ENCODE measurements at places on chromosomes 6 and 20.

- DNase-seq, result no peak
These were observed 219.8 kb downstream of the LY86 start for GRCh38 chr6:6808343-6808742.

DNA sequence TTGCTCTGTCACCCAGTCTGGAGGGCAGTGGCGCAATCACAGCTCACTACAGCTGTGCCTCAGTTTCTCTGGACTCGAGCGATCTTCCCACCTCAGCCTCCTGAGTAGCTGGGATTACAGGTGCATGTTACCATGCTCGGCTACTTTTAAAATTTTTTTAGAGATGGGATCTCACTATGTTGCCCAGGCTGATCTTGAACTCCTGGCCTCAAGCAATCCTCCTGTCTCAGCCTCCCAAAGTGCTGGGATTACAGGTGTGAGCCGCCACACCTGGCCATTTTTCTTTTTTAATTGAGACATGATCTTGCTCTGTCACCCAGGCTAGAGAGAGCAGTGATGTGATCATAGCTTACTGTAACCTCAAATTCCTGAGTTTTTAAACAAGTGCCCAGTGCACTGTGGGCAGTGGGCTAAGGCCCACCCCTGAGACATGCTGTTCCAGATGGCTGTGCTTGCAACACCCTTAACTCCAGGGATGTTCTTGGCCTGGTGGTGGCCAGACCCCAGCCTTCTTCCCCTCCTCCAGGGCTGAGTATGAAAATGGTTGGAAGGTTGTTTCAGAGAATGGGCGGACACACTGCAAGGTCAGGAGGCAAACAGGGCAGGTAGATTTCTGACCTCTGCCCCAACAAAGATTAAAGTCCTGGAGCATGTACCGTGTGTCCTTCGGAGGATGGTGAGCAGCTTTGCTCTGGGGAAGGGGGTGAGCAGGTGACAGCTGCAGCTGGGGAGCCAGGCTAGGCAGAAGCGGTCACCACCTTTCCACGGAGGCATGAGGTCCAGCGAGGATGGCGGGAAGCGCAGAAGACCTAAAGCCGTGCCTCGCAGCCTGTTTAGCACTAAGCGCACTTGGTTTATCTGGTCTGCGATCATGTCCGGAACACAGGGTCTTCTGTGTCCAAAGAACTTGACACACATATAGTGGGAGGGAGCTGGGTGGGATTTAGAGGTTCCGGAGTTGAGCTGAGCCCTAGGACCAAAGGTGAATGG lies 1.4 kb upstream of the FAM83C start:
- DNase-seq, result no peak

- no peak for DNase-seq
These were observed 70.1 kb upstream of the LOC128125822 start for GRCh38 chr6:63502156-63502555.

GRCh38 chr6:165599596-165600487 lies 63.2 kb downstream of the PDE10A start:
- DNase-seq, result no peak

DNA sequence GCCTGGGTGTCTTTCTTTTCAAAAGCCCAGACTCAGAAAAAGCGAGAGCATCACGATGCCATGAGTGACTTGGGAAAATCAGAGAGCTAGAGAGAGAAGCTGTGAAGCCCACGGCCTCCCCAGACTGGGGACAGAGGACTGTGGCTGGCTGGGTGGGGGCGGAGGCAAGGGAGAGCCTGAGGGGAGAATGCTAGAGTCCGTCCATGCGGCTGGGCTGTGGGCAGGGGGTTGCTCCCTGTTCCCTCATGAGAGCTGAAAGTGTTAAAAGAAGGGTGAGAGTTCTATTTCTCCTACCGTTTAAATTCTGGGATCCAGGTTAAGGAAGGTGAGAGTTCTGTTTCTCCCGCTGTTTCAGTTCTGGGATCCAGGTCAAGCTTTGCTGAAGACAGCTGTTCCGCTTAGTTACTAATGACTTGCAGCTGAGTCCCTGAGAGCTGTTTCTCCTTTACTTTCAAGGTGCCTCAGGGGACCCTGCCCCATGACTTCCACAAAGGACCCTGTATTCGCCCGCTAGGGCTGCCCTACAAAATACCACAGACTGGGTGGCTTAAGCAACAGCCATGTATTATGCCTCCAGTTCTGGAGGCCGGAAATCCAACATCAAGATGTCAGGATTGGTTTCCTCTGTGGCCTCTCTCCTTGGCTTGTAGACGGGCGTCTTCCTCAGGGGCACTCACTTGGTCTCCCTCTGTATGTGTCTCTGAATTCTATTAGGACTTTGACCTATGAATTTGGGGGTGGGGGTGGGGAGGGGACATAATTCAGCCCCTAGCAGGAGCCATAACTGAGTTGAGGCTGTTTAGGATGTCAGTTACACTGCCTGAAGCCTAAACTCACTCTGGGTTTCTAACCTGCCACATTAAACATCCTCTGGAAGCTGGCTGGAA lies 127.0 kb downstream of the PXDC1 start:
- DNase-seq, result no peak

DNA sequence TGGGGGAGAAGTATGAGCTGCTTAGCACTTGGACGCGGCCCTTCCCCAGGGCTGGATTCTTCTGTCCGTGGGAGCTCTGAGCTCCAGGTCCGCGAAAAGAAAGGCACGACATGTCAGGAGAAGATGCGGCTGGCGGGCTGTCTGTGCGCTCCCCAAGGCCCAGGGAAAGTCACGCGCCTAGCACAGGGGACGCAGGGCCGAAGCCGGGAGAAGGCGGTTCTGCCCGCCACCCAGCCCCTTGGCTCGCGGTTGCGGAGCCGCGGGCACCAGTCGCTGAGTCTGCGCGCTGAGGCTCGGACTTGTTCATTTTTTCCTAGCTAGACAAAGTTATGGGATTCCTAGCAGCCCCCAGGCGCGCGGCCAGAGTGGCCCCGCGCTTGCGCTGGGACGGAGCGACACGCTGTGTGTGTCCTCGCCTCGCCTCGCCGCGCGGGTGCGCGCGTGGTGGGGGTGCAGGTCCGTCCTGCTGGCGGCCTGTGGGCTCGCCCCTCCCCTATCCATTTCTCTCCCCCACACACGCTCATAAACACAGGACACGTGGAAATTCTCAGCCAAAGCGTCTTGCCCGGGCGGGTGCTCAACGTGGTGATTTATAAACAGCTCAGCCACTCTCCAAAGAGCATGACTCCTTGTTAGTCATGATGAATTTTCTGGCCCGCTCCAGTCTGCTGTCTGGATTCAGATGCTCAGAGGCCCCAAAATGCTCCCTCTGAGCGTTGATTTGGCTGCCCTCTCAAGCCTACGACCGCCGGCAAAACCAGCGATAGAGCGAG lies 1.9 kb upstream of the POU3F2 start:
- DNase-seq, result no peak

DNA sequence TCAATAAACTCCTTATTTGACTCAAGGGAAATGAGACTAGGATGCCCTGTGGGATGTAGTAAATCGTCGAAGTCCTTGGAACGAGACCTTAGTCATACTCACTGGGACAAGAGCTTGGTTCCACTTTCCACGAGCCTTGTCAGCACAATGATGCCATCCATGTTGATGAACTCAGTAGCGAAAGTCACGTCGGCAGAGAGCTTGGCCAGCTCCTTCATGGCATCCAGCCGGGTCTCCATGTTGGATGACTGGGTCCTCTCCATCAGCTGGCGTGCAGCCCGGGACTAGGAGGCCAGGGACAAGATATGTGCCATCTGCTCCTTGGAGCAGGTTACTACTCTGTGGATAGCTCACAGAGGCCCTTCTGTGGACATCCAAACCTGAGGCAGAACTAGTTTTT lies 17.5 kb downstream of the ELMO2 start:
- DNase-seq, result no peak

DNA sequence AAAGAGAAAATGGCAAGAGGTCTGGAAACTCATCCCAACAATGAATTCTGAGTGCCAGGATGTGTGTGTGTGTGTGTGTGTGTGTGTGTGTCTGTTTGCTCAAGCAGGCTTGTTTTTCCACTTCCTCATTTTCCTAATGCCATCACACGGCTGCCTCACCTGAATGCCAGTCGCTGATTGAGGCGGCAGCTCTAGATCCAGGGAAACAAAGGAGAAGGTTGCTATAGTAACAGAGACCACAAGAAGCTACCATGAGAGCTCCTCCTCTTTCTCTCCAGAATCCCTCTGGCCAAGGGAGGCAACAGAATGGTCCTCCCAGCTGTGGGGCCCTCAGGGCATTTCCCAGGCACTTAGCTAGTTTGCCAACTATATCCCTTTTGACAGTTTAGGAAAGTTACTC lies 241.1 kb upstream of the TSHZ2 start:
- no peak for DNase-seq

GRCh38 chr20:57529160-57529585 lies 4.2 kb upstream of the CTCFL start:
- no peak for DNase-seq

GRCh38 chr20:32278199-32278643 lies 770 bp downstream of the KIF3B start:
- DNase-seq, result no peak

- DNase-seq, result peak; percentile 84
These were observed 42.5 kb downstream of the EIF2S2 start for GRCh38 chr20:34069341-34070078.

DNA sequence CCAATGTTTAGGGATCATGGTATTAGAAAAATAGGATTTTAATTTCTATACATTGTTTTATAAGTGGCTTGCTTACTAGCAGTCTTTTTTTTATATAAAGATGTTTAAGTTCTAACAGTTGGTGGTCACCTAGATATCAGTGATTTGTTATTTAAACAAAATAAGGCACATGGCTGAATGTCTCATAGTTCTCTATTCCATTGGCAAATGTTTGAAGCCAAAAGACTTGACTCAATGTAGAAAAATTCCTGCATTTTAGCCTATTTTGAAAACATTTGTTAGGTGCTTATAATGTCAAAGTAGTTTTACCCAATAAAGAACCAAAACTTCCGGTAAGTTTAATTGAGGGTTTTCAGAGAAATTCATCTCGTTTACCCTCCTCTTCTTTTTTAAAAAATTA lies 26.8 kb downstream of the MAPK14 start:
- DNase-seq, result no peak

Data from Calu3 (cell line).